ENCODE measurements at places on chromosomes 7 and 10.

GRCh38 chr7:38561166-38561565 lies 70.0 kb downstream of the AMPH start:
- DNase-seq, result no peak

DNA sequence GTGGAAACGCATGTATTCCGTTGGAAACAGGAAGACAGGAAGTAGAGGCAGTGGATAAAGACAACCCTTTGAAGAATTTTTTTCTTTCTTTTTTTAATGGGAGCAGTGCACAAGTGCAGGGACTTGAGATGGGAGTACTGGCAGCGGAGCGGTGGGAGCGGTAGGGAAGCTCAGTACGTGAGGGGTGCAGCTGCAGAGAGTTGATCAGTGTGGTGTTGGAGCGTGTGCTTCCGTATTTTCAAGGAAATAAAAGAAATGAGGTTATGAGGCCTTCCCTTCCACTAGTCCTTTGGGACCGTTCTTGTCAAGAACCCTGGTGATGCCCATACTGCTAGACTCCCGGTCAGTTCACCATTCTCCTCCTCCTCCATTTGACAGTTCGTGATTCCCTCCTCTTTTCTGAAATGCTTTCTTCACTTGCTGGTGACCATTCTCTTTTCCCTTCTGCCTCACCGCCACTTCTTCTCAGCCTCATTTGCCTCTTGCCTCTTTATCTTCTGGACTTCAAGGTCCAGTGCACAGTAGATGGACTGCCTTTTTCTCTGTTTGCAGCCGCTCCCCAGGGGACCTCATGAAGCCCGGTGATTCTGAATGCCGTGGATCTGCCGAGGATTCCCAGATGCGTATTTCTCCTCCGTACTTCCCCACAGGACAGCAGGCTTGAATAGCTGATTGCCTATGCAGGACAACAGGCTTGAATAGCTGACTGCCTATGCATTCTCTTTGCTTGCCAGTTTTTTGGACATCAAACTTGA lies 39.1 kb upstream of the TMEM236 start:
- DNase-seq, result no peak

DNA sequence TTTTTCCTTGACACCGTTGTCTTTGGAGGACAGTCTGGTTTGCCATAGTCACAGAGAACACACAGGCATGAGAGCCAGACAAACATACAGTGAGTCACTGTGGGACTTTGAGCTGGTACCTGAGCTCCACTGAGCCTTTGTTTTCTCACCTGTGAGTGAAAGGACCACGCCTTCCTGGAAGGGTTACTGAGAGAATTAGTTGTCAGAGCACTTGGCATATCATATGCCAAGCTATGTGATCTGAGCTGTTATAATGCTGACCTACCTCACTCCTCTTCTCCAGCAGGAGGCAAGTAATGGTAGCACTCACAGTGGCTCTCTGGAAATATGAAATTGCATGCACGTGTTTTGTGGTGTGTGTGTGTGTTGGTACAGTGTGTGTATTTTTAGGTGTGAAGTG lies 59.7 kb downstream of the CXCL12 start:
- no peak for DNase-seq

DNA sequence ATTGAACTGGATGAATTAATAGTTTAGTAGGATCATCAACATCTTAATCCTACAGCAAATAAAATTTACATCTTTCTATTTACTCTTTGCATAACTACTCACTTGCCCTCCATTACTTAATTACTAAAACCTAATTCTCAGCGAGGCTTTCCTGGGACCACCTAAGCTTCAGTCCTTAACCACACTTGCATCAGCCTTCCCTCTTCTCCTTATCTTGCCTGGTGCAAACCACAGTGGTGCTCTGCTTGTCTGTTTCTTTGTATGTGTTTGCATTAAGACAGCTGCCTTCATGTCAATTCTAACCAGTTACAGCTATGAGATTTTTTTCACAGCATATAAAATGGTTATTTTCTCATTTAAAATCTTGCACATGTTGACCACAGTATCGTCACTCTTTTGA lies 72.6 kb upstream of the ZNF92 start:
- no peak for DNase-seq

GRCh38 chr7:108415821-108416536 lies 40.3 kb downstream of the NRCAM start:
- DNase-seq, result no peak

- DNase-seq, result no peak
Measured at GRCh38 chr10:115066528-115066927, 26.6 kb upstream of the ATRNL1 start.

- DNase-seq, result no peak
Measured at GRCh38 chr7:109915670-109916069, 1175.3 kb upstream of the LRRN3 start.

DNA sequence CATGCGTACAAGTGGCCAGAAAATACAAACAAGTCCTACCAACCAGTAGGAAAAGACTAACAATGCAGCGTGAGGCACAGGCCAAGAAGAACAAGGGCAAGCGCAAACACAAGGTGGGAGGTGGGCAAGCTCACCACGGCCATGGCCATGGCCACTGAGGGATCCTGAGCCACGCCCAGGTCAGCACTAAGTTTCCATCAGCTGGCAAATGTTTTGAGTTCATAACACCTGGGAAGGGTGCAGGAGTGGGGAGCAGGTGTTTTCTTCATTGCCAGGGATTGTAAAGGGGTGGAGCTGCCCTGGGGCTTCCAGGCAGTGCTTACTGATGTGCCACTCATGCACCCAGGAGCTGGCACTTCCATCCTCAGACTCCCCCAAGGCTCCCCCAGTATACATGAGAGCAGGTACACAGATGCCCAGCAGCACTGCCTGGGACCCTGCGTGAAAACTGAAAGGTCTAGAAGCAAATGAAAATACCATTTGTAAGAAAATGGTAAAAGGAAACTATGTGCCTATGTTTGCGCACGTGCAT lies 139.2 kb upstream of the RET start:
- no peak for DNase-seq

- DNase-seq, result no peak
Measured at GRCh38 chr10:108523016-108523800, 1358.7 kb upstream of the SORCS1 start.

- no peak for DNase-seq
Measured at GRCh38 chr7:30472784-30473775, 5.5 kb downstream of the NOD1 start.

GRCh38 chr7:147033641-147034040 lies 917.0 kb downstream of the CNTNAP2 start:
- no peak for DNase-seq

GRCh38 chr7:98474558-98474957 lies 73.7 kb upstream of the BAIAP2L1 start:
- no peak for DNase-seq

- no peak for DNase-seq
Measured at GRCh38 chr7:42183547-42183946, 53.5 kb downstream of the GLI3 start.

DNA sequence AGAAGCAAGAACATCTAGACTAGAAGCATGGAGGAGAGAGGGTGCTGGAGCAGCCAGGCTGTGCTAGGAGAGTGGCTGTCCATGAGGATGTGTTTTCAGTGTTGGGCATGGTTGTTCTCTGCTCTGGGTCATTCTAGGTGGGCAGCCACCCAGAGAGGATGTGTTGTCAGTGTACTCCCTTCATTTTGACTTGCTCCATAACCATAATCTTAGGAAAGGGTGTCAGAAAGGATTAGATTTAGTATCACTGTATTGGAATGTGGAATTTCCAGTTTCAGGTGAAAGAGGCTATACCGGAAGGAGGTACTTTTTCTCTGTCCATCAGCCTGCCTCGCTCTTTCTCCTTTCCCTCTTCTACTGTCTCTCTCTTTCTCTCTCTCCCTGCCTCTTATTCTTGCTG lies 474.5 kb upstream of the PODXL start:
- no peak for DNase-seq

DNA sequence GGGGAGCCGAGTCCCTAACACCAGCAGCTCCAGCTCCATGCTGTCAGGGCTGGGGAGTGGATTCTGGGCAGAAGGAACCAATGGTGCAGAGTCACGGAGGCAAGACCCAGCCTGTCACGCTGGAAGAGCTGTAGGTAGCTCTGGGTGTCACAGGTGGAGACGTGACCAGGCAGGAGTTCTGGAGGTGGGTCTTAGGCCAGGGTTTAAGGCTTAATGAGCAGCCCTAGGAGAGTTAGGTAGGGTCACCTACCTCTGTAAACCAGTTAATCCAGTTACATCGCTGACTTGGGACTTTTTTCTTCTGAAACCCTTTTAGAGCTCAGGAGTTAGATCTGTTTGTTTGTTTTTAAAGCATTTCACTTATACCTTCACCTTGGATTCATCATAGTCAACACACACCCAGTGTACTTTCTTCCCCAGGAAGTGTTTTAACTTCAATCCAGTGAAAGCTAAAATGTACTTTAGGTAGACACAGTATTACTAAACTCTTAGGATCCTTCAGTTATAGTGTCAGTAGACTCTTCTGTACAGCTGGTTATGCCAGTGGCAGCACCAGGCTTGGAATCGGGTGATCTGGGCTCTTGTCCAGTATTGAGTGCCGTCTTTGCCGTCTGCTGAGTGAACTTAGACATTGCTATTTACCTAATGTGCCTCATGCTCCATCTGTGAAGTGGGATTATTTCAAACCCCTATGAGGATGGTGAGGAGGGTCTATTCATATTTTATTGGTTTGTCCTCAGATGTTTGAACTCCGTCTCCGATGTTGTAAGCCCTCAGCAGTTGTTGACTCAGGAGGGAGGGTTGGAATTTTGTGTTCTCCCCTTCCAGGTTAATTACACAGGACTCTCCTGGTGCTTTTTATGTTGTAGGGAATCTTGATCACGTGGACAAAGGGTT lies 31.0 kb downstream of the TACR2 start:
- no peak for DNase-seq

GRCh38 chr7:111232249-111233084 lies 141.5 kb downstream of the LRRN3 start:
- DNase-seq, result peak; percentile 6

DNA sequence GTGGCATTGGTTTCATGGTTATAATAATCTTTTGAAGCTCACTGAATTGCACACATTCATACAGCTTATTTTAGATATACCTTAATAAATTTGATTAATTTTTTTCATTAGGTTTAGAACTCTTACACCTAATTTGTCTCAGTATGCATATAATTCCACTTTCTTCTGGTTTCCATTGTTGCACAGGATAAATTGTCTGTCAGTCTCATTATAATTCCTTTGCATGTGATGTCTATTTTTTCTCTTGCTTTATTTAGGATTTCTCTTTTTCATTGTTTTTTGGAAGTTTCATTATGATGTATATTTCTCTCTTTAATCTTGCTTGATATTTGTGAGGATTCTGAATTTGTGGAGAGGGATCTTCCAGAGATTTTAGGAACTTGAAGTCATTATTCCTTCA lies 84.7 kb downstream of the ARL5B start:
- DNase-seq, result no peak

- DNase-seq, result no peak
Measured at GRCh38 chr10:18446205-18446604, 205.2 kb downstream of the NSUN6 start.

- no peak for DNase-seq
Measured at GRCh38 chr7:43104874-43105520, 7.5 kb upstream of the HECW1 start.

DNA sequence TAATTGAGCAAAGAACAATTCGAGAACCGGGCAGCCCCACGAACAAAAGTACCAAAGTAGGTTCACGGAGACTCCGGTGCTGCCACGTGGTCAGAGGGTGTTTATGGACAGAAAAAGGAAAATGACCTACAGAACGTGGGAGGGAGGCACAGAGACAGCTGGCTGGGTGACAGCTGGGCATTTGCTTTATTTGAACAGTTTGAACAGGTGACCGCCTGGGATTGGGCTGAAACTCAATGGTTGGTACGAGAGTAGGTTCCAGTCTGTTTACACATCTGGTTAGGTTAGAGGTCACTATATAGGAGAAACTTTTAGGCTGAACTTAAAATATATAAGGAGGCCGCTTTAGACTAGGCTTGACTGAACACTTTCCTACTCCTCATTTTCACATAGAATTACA lies 50.6 kb upstream of the CELF2 start:
- DNase-seq, result no peak

GRCh38 chr10:44398271-44398670 lies 13.4 kb upstream of the CXCL12 start:
- no peak for DNase-seq

GRCh38 chr10:48306870-48307710 lies 613 bp downstream of the MAPK8 start:
- DNase-seq, result peak; percentile 30

GRCh38 chr7:70785427-70785826 lies 346.5 kb upstream of the GALNT17 start:
- no peak for DNase-seq

DNA sequence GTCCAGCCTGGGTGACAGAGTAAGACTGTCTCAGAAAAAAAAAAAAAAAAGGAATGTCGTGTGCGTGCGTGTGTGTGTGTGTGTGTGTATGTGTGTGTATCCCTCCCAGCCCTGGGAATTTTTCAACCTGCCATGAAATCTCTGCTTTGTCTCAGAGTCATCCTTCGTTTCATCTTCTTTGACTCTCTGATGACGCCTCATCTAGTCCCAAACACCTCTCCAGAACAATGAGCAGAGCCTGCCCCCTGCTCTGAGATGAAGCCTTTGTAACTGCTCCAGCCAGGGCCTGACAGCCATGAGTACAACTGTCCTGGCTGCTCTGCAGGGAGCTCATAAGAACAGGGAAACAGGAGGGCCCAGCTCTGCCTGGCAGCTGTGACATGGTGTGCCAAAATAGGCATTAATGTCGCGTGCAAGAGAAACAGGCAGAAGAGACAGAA lies 149.5 kb downstream of the FAM107B start:
- DNase-seq, result no peak

DNA sequence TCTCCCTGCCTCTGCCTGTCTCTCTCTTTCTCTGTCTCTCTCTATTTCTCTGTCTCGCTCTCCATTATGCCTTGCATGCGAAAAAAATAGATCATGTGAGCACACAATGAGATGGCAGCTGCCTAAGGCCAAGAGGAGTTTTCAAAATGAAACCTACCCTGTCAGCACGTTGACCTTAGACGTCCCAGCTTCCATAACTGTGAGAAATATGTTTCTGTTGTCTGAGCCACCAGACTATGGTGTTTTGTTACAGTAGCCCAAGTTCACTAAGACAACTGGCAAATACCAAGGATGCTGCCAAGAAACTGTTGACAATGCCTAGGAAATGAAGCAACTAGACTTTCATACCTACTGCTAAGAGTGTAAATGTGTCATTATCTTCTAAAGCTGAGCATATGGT lies 70.6 kb upstream of the PLXDC2 start:
- no peak for DNase-seq

- peak; percentile 41 for DNase-seq
Measured at GRCh38 chr7:106216923-106217542, 67.8 kb downstream of the NAMPT start.

- DNase-seq, result no peak
Measured at GRCh38 chr7:110454713-110455112, 636.2 kb upstream of the LRRN3 start.

- no peak for DNase-seq
Measured at GRCh38 chr10:97353945-97354344, 19.4 kb upstream of the FRAT2 start.

DNA sequence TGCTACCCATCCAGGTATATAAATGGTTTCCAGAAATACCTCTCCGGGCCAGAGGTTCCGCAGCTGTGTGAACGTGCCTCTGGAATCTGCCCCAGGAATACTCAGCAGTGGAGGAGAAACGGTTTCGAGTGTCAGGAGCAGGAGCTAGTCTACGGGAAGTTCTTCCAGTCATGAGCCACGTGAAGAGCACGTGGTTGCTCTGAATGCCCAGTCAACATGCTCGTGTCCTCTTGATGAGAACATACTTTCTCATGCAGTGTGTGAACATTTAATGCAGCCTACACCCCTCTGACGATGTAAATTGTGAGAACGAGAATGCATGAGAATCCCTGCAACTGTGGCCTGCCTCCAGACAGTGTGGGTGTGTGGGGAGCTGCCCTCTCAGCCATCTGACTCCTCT lies 277.0 kb upstream of the SHH start:
- DNase-seq, result no peak

- DNase-seq, result no peak
Measured at GRCh38 chr10:76091926-76092325, 660.5 kb downstream of the LRMDA start.

Measured in HTR-8/SVneo (cell line).